Fibroblast of skin of right quadriceps (primary cell): ENCODE measurements at places on chromosomes 7 and 10.

GRCh38 chr10:120990831-120991230 is 139.7 kb downstream of the WDR11 start:
- no peak for DNase-seq

- peak; percentile 86 for DNase-seq
Measured at GRCh38 chr7:90383422-90383821, 19.8 kb upstream of the CLDN12 start.

DNA sequence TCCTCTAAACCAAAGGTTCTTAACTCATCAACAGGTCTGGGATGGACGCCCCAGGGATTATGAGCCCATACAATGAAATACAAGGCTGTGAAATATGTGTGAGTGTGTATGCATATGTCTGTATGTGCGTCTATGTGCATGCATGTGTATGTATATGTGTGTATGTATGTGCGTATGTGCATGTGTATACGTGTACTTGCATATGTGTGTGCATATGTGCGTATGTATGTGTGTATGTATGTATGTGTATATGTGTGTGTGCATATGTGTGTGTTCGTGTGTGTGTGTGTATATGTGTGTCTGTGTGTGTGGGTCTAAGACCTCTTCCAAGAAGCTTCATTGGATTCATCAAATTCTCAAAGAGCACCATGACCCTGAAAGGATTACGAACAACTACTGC is 112.3 kb downstream of the SFMBT2 start:
- no peak for DNase-seq

GRCh38 chr10:102645388-102645740 is 1.1 kb downstream of the TRIM8 start:
- DNase-seq = no peak

DNA sequence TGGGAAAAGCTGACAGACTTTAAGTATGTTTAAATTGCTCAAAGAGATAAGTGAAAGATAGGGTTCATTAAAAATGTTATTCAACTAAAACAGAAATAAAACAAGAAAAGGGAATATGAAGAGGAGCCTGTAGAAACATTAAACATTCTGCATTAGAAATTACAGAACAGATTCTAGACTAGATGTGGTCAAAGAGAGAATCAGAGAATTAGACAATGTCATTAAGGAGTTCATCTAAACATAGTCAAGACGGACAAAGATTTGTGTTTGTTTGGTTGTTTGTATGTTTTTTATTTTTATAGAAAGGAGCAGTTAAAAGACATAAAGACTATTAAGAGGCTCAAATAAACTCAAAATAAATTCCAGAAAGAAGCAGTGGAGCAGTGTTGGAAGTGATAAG is 80.0 kb downstream of the NKX6-2 start:
- DNase-seq = no peak

DNA sequence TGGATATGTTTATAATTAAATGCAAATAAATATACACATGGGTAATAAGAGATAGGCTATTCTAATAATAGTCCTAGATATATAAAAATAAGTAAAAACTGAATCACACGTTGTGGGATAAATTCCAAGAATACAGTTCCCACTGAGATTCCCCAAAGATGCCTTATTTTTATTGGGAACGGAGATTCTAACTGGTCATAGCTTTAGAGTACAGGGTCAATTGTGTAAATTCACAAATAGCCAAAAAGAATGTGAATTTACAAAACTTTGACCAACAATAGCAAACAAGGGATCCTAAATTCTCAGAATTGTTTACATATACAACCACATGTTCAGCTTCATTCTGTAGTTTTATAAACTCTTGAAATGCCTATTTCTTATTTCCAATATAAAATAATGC is 65.0 kb downstream of the VSTM4 start:
- peak; percentile 29 for DNase-seq

DNA sequence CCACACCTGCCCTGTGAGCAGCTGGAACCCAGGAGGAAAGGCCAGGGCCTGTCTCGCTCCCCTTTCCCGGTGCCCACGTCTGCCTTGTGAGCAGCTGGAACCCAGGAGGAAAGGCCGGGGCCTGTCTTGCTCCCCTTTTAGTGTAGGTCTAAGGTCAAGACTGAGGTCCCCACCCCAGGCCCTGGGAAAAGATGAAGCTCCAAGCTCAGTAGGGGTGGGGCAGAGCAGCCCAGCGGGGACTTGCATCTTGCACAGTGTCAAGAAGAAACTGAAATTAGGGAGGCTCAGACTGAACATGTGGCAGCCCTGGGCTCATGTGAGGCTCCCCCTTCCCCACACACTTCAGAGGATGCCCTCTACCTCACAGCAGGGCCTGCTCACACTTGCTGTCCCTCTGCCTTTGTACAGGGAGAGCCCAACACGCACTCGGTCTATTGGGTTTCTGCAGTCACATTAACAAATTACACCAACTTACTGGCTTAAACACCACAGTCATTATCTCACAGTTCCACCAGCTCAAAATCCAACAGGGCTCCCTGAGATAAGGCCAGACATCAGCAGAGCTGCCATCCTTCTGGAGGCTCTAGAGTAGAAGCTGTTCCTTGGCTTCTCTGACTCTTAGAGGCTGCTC is 12.4 kb downstream of the POLL start:
- no peak for DNase-seq

DNA sequence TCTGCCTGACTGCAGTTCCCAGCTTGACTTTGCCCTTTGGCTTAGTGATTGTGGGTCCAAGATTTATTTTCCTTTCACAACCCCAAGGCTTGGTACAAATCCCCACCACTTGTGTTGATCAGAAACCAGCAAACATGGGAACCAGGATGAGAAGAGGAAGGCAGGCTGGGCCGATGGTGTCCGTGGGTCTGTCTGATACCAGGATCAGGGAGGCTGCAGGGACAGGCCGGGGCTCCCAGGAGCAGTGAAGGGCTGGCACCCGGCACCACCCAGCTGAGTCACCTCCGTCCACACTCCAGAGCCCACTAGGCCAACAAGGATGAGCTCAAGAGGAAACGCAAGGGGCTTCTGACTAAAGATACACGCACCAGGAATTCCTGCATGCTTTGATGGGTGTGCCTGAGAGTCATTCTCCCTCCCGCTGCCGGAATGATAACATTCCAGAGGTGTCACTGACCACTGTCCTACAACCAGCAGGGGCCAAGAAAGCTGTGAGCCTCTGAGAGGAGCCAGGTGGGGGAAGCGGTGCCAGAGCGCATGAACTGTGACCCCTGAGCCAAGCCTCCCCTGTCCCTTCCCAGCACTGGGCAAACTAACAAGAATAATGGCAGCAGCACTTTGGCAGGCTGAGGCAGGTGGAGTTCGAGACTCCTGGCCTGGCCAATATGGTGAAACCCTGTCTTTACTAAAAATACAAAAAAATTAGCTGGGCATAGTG is 29.2 kb upstream of the PROSER2 start:
- DNase-seq = peak; percentile 24

DNA sequence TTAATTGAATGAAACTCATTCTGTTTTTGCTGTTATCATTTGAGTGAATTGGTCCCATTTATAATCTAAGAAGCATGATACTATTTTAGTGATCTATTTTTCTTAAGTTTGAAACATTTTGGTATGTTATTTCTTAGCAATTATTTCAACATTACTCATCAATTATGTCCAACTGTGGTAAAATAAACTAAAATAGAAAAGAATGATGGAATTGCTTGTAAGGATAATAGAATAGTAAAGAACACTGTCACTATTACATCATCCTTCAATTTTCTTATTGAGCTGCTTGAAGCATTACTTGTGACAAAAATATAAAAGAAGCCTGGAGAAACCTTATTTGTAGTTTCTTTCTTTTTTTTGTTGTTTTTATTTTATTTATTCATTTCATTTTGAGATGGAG is 42.4 kb downstream of the ZNF487 start:
- DNase-seq = peak; percentile 58

DNA sequence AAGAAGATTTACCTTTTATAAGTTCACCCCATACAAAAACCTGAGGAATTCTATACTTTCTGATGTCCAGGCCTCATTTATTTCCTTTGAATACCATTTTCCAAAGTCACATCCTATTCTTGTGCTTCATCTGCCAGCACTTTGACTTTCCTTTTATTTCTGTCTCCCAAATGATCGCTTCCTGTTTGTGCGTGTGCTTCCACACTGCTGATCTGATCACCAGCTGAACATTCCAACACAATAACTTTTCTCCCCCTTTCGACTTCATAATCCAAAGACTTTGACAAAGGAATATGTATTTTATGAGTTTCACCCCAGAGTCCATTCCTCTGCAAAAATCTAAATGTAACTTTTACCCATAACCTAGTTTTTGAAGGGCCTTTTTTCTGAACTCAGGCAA is 3.1 kb downstream of the ELAPOR2 start:
- no peak for DNase-seq

DNA sequence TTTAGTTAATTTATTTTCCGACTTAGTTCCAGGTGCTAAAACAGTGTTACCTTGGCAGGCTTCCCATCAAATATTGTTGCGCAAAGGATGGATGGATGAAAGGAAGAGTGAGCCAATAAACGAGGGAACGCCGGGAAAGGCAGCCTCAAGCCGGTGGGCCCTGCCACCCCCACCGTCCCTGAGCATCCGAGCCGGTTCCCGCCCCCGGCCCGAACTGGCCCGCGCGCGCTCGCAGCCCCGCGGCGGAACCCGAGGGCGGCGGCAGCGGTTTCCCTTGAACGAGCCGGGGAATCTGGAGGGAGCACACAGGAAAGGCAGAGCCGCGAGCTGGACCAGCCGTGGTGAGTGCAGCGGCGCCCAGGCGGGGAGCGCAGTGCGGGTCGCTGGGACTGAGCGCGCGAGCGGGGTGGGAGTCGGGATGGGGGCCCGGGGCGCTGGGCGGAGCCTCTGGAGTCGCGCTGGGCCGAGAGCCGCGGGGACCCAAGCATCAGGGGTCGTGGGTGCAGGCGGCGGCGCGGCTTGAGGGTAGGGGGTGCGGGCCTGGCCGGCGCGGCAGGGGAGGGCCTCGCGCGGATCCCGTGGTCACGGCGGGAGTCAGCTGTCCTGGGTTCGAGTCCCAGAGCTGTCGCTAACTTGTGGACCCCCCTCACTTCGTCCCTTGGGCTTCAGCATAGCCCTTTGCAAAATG is at the start of gene AGK:
Gene AGK (plus strand): TSS at position 317 of the 688 bp plus-strand sequence. CDS start 4,057 bp downstream, outside the sequence.
- DNase-seq = peak; percentile 84

GRCh38 chr10:115163129-115163528 is 70.0 kb downstream of the ATRNL1 start:
- DNase-seq = no peak

GRCh38 chr7:90833443-90833842 is 237.3 kb downstream of the CDK14 start:
- peak; percentile 52 for DNase-seq

GRCh38 chr7:95104739-95105138 is 197.3 kb downstream of the PPP1R9A start:
- peak; percentile 2 for DNase-seq

- DNase-seq = peak; percentile 21
Measured at GRCh38 chr10:93337309-93337721, 144.8 kb downstream of the MYOF start.

DNA sequence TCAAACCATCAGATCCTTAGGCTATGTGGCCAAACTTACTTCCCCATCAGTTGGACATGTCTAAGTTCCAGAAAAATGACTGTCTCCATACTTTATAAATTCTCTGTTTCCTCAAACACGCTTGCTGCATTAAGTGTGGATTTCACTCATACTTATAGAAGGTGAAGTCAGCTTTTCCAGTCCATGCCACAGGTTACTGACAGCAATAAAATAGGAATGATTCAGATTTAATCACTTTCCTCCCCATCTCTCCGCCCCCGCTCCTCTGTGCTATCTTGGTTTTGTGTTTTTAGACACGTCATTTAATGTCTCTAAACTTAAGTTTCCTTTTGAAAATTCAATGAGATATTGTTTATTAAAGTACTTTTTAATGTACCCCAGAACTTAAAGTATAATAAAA is 1098.0 kb upstream of the C7orf33 start:
- DNase-seq = peak; percentile 78

DNA sequence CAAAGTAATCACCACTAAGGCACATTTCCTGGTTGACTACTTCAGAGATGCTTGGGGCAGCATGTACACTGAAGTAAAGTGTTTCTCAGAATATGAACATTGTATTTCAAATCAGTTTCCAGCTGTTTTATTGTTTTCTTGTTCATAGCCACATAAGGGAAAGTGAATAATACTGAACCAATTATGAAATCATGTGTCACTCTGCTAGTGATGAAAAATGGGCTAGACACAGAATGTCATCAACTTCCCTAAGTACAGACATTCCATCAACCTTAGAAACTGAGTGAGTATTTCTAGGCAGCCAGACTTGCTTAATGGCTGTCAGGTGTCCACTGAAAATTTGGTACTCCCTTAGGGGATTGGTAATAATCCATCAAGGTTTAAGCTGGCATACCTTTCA is 603.5 kb downstream of the ARL4A start:
- DNase-seq = peak; percentile 55

- DNase-seq = no peak
Measured at GRCh38 chr7:105209870-105210269, 178.9 kb downstream of the SRPK2 start.

DNA sequence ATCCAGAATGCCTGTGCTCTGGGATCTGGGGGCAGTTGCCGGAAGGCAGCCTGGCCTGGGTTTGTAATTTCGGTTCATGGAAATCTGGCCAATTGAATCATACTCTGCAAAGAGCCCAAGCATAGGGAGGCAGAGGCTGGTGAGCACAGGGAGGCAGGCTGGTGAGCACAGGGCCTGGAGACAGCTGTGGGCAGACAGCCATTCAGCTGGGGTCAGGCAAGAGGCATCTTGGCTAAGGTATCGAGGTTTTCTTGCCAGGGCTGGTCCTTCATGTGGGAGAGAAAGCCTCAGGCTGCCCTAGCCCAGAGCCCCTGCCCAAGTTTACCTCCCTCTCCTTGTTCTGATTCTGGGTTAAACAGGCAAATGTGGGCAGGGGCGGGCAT is 63.7 kb upstream of the BAIAP2L1 start:
- DNase-seq = no peak

DNA sequence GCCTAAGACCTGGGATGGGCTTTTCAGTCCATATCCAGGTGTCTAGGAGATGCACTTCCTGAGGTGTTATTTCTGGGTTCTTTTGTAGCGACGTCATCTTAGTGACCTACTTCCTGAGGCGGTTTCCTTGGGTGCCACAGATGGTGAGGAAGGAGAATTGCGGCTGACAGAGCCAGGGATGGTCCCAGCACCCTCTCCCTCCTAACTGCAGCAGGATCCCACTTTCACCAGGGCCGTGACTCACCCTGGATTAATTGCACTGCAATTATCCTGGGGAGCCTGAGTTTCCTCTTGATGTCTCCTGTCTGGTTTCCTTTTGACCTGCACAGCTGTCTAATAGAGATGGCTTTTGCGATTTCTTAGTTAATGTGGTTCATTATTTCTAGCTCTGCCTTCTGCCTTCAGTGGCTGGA is 271.7 kb downstream of the TCF7L2 start:
- peak; percentile 83 for DNase-seq
